Dermis blood vessel endothelial cell (primary cell): ENCODE measurements at places on chromosomes 4 and X. TPM values are rescaled to one million over a fixed set of nuclear protein-coding genes. Genes with fewer than 3 reads are reported as not detected.
A peak's percentile ranks its signal among the peaks of the same experiment; 100 is the strongest.

GRCh38 chr4:185470501-185471195 lies 885 bp downstream of the CCDC110 start:
- peak; percentile 42 for DNase-seq

DNA sequence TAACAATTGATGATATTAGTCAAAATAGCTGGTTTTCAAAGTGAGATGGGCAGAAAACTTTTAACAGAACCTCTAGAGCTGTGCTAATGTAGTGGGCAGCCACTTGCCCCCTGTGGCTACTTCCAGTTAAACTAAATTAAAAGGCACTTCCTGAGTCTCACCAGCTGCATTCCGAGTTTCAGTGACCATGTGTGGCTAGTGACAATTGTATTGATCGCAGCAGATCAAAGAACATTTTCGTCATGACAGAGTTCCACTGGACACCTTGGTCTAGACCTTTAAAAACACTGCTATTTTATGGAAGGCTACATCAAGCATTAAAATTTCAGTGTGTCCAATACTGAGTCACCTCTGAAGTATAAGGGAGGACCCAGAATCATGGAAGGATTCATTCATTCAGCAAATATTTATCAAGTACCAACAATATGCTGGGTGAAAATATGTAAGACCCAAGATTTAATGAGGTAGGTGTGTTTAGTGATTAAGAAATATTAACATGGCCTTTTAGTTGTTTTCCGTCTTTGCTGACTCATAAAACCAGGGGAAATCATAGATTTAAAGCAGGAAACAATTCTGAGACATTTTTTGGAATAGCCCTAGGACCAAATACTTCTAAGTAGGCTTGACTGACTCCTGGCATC lies 5.1 kb upstream of the FAT1 start:
- DNase-seq: no peak

DNA sequence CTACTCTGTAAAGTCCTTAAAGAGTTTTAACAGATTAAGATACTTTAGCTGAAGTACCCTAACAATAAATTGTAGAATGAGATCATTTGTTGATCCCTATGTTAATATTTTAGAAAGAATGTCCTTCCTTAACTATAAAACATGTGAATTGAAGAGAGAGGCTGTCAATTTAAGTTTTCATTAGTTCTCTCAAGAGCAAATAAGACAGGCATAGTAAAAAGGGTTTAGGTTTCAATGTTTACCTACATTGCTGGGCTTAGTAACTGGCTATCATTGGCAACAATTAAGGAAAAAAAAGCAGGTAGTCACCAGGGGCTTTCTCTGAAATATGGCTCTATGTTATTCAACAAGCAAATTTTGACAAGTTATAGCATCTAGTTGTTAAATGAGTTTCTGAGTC lies 91.5 kb downstream of the ATRX start:
- DNase-seq: no peak

- no peak for DNase-seq
Observed at GRCh38 chr4:4594285-4594920, 52.6 kb upstream of the STX18 start.

GRCh38 chr4:8542776-8543525 lies 37.2 kb upstream of the GPR78 start:
- no peak for DNase-seq

DNA sequence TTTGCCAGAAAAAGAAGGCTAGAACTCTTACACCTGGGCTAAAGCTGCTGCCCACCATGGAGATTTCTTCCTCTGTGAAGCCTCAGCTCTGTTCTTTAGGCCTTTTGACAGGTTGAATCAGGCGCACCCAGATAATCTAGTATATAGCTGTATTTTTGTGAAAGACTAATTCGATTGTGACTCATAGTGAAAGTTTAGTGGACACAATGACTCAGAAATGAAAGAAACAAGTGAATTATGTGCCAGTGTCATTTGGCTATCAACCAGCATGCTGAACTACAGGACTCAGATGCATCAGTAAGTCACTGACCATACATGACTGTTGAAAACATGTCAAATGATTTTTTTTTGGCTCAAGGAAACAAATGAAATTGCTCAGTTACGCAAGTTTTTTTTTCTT lies 425.4 kb downstream of the SLITRK2 start:
- DNase-seq: no peak

- DNase-seq: no peak
Observed at GRCh38 chrX:30910124-30910860, 21.2 kb upstream of the TAB3 start.

DNA sequence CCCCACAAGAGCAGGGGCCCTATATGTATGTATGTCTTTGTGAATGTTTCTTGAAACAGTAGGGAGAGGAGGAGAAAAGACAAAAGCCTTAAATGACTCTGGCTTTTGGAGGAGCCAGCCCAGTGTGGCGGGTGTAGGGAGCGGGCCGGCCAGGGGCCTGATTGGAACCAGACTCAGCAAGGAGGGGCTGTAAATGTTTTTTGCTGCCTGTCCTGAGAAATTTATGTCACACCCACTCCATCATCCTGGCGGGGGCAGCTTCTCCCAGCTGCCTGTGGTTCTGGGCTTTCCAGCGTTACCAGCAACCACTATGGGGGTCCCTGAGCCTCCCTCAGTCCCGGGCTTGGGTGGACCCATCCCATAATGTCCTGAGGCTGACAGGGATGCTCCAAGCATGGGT lies 130.8 kb downstream of the PJA1 start:
- DNase-seq: no peak

GRCh38 chr4:52107745-52108144 lies 56.6 kb downstream of the SPATA18 start:
- peak; percentile 6 for DNase-seq

DNA sequence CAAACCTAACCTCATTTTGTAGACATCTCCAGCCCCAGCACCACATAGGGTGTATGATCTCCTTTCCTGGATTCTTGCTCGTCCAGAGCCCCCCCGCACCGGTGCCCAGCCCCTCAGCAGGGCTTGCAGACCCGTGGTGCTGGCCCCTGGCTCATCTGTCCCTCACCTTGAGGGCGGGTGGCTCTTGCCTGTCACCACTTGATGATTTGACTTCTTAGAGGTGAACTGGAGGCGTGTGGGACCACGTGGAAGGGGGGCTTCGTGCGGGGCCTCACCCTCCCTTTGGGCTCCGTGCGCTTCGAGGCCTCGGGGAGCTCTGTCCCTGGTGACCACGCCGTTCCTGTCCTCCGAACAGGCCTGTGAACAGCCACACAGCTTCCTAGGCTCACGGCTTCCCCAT lies 15.5 kb downstream of the UVSSA start:
- no peak for DNase-seq

GRCh38 chr4:186628058-186628711 lies 72.8 kb upstream of the MTNR1A start:
- no peak for DNase-seq

DNA sequence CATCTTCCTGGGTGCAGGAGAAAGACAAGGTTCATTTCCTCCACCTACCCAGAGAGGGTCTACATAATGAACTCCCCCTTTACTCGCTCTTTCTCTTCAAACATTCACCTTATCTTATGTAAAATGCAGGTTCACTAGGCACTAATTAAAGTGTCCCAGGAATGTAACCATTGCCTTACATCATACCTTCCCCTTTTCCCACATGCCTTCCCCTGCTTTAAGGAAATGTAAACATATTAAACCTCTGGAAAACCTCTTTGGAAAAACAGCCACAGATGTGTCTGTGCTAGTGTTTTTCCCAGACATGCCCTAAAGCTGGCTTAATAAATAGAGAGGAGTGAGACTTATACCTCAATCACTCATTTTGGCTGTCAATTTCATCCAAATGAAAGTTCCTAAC lies 15.8 kb downstream of the TBC1D9 start:
- DNase-seq: no peak

- DNase-seq: no peak
Observed at GRCh38 chr4:3491681-3492405, 28.7 kb downstream of the DOK7 start.

Gene FGD1
- 2.4 and 3.2 TPM in 2 replicates for total RNA-seq

Gene JCHAIN
- not detected in 2 replicates for total RNA-seq
